ENCODE measurements at places on chromosomes 5 and 9.

- no peak for DNase-seq
Measured at GRCh38 chr9:70578720-70579119, 164.3 kb upstream of the KLF9 start.

DNA sequence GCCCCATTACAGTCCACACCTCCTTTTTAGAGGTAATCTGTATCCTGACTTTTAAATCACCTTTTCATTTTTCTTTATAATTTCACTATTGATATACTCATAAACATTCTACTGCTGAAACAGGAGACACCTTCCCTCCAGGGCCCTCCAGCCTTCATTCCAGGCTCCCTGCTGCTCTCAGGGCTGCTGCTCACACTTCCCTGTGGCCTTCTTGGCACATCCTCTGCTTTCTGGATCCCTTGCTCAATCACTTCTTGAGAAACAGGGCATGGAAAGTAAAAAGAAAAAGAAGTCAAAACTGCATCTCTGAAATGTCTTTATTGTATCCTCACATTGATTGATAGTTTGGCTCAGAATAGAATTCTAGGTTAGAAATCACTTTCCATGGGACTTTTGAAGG, 19.3 kb upstream of the WNT8A start:
- DNase-seq = no peak

GRCh38 chr5:56814361-56814962, 887 bp upstream of the MAP3K1 start:
- DNase-seq = peak; percentile 34

DNA sequence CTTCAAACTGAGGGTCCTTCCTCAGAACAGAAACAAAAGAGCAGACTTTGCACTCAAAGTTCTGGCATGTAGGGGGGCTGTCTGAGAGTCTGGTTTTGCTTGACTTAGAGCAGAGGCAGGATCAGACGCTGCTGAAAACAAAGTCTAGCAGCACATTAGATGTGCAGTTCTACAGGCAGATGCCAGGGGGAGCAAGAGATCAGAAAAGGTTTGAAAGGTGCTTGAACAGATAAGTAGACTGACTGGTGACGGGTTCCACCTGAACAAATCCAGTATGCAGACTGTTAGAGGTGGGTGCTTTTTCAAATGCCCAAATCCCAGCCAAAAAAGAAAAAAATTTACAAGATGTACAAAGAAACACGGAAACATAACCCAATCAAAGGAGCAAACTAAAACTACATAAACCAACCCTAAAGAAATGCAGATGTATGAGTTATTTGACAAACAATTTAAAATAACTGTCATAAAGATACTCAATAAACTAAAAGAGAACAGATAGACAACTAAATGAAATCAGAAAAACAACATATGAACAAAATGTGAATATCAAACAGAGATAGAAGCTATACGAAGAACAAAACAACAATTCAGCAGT, 194.7 kb upstream of the FREM1 start:
- peak; percentile 8 for DNase-seq

- no peak for DNase-seq
Measured at GRCh38 chr9:118991366-118992285, 377.6 kb downstream of the BRINP1 start.

- DNase-seq = no peak
Measured at GRCh38 chr5:142366007-142366406, 41.2 kb upstream of the SPRY4 start.

- DNase-seq = no peak
Measured at GRCh38 chr5:110288766-110289511, 437.5 kb downstream of the TMEM232 start.

DNA sequence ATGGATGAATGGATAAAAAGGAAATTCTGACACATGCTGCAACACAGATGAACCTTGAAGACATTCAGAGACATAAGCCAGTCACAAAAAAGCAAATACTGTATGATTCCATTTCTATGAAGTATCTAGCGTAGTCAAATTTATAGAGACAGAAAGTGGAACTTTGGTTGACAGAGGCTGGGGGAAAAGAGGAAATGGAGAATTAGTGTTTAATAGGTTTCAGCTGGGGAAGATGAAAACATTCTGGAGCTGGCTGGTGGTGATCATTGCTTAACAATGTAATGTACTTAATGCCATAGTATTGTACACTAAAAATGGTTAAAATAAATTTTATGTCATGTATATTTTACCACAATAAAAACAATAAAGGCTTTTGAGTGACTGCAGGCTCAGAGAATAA, 24.2 kb downstream of the PPIC start:
- DNase-seq = no peak

DNA sequence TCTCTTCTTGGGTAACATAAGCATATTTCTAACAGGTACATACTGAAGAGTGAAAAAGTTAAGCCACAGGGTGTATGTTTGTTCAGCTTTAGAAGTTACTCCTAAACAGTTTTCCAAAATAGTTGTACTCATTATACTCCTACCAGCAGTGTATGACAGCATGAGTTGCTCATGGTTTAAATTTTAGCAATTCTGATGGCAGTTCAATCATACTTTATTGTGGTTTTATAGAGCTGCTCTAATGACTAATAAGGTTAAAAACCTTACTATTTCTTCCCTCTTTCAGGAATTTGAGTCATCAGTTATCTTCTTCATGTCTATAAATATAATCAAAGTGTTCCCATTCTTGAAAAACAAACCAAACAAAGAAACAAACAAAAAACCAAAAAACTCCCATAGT, 81.5 kb downstream of the CAAP1 start:
- DNase-seq = no peak

- DNase-seq = no peak
Measured at GRCh38 chr9:8371686-8372085, 572.1 kb upstream of the DMAC1 start.

DNA sequence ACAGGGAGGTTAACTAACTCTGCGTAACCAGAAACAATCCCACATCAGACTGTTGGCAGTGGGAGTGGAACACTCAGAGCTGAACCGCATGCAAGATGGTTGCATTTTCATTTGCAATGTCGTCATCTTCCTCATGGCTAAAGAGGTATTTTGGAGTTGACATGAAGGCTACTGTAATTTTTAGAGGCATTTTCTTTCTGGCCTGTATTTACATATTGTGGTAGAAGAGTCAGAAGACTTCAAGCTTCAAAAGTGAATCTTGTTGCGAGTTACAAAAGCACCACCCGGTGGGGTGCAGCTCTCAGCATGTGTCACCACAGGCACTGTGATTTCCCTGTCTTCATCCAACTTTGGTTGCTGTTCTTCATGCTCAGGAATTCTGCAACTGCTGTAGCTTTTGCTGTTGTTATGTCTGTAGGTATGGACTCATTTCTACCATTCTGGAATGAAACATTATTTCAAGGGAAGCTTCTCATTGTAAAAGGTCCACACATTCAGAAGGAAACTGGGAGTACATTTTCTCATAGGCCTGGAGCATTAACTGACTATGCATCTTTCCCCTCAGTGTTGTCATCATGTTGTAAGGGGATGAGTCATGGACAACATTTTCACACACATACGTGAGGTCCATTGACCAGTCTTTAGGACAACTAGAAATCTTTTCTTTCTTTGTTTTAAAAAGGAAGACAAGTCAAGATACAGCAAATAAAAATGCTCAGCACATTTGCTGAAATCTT, 35.4 kb upstream of the GDNF start:
- no peak for DNase-seq

DNA sequence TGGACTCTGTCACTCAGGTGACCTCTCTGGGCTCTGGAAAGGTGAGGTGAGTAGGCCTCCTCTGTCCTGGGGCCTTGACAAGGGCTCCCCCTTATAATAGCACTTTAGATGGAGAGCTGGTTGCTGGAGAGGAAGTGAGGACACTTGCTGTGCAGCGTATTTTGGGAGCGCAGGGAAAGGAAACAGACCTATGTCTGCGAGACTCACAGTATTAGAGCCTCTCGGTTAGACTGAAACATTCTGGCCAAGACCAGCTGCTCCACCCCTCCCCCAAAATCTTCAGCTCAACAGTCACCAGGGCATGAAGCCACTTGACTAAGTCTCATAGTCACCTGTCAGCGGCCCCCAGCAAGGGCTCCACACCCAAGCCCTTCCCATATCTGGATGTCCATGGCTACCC, 213.6 kb downstream of the AGTPBP1 start:
- DNase-seq = no peak

DNA sequence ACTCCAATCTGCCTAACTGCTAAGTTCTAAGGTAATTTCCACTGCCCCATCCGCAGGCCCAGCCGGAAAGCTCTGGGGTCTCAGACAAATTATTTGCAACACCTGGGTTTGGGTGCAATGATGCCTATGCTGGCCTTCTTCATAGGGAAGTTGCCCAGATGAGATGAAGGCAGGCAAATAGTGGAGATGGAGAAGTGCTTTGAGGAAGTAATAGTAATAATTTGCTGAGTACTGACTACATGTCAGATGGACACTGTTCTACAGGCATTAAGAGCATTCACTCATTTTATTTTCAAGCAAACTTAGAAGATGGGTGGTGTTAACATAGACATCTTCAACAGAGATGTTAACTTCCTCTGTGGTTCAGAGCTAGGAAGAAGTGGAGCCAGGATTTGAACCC, 3.8 kb downstream of the PCDH12 start:
- DNase-seq = peak; percentile 18

GRCh38 chr5:78803353-78803752, 154.8 kb upstream of the LHFPL2 start:
- no peak for DNase-seq

GRCh38 chr5:148381906-148382305, 1.9 kb upstream of the FBXO38 start:
- no peak for DNase-seq

- DNase-seq = no peak
Measured at GRCh38 chr9:12822111-12822510, 47.3 kb downstream of the LURAP1L start.

GRCh38 chr9:98627296-98627695, 81.4 kb downstream of the GABBR2 start:
- DNase-seq = no peak

- DNase-seq = no peak
Measured at GRCh38 chr5:17879276-17879675, 245.0 kb downstream of the TAF11L14 start.

DNA sequence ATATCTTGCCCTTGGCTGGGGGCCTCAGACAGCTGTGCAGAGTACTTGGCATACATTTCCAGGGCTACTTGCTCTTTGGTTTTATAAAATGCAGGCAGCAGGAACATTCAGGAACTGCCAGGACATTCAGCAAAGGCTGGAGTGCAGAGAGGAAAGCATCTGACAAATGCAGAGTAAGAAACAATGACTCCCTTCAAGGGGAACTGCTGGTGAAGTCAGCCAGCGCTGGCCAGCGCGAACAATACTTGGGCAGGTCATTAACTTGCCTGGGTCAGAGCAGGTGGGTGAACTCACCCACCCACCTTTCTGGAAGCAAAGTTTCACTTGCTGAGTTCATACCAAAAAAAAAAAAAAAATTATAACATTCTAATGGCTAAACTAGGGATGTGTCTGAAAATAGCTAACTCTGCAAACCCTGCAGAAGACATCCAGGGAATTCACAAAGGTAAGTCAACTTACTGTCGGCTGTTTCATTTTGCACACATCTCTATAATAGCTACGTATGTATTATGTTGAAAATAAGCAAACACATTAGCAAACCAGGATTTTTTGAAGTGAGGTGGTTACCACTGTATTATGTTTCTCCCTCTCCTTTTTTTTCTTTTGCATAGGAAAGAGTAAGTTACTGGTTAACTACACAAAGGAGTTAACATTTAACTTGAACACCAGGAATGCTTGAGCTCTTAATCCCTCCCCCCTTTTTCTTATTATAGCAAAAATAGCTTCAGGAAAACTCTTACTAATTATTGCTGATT, 152.2 kb downstream of the GLIS3 start:
- no peak for DNase-seq

GRCh38 chr5:148805326-148806290, 20.8 kb upstream of the ADRB2 start:
- peak; percentile 14 for DNase-seq

Data from germinal center (tissue), 1 donor.